ENCODE measurements at places on chromosomes 2 and 18. TPM values are rescaled to one million over a fixed set of nuclear protein-coding genes. Genes with fewer than 3 reads are reported as not detected.

Gene UGT1A5
- polyA plus RNA-seq, result not detected

Gene DES
- 5.5 TPM for polyA plus RNA-seq

- DNase-seq, result no peak
These were observed 230.7 kb downstream of the AFF3 start for GRCh38 chr2:99911736-99912135.

DNA sequence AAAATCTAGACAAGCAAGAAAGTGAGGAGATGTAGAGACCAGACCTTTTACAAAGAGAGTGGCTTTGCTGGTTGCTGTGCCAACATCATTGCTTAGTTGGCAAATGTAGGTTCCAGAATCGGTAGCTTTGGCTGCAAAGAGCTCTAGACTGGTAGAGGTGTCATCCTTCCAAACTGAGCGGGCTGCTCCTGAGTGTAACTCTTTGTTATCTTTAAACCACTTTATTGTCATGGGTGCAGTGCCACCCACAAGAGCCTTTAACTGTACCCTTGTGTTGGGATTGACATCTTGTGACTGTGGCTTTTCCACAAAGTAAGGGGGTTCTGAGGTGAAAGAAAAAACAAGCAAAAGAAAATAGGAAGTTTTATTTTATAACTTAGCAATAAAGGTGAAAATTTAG, 77.2 kb downstream of the TTN start:
- no peak for DNase-seq

DNA sequence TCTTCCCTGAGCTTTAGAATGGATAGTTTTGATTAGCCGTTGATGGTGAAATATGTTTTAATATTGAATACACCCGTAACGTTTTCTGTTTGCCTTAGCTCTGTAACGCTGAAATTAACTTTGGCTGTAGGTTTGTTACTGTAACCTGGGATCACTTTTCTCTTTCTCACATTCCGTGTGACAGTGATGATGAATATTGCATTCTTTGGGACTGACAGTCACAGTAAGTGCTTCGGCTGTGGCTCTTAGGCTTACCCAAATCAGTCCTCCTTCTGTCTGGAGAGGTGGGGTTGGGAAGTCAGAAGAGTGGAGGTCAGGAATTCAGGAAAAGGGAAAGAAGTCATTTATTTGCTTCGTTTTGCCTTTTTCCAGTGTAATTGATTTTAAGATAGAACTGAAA, 18.0 kb downstream of the RMC1 start:
- no peak for DNase-seq

DNA sequence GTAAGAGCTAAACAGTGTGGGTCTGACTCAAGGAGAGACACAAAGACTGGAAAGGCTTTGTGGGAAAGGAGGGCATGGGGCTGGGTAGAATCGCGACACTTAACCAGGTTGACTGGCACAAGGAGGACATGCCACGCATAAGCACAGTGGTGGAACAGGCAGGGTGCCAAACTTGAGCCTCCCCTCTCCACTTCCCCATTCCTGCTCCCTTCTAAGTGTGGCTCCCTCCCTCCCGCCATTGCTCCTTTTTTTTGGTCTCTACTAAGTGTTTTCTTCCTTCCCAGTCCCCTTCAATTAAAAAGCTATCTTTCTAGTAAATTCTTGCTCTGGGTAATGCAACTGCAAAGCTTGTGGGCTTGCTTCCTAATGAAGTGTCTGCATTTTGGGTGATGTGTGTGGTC, 40.3 kb upstream of the ZFP36L2 start:
- DNase-seq, result no peak

DNA sequence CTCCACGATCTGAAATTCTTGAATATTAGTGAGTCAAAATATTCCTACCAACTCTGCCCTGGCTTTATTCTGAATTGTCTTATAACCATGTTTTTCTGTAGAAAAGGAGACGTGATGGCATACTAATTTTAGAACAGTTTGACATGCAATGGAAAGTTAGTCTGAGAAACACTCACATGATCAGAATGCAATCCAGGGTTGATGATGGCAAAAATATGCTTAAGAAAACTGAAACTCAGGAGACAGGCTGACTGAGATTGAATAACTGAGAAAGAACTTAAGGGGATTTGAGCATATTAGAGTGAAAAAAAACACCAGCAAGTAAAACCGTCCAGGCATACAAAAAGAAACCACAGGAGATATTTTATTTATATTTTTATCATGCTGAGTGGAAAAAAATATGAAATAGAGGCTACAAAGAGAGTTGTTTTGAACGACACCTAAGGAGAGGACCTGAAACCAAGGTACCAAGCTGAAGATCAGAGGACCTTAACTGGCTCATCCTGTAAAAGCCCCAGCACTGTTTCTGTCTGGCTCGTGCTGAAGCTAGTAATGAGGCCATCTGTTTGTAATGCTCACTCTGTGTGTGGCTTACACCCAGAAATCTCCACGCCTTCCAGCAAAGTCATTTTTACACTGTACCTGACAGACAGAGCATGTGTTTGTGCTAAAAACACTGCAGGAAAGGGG, 437.2 kb upstream of the PKDCC start:
- DNase-seq, result no peak

- DNase-seq, result no peak
These were observed 4.7 kb upstream of the ADNP2 start for GRCh38 chr18:80104364-80104779.

DNA sequence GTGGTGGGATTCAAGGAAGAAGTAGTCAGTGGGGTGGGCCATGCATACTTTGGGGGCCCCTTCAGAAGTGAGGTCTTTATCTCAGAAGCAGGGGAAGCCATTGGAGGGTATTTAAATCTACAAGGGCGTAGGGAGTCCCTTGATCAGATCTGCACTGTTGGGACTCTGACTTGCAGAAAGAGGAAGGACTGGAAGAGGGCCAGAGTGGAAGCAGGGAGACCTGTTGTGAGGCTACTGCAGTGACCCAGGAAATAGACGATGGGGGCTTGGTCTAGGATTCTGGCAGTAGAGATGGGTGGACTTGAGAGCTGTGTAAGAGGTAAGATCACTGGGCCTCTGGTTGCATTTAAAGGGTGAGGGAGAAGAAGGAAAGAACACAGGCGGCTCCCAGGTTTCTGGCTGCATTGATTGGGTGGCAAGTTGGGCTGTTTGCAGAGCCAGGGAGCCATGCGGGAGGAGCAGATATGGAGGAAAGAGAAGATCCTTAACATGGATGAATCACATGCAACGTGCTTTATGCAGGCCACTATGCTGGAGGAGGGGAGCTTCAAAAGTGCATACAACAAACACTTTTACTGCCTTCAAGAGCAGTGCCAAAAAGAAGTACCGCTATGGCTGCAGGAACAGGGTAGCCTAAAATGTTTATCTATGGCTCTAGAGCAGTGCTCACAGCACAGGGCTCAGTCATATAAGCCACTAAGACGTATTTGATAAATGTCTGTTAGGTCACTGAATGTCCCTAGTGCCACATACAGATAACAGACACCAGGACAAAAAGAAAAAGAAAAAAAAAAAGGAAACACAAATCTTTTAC, 2.3 kb downstream of the SFXN5 start:
- no peak for DNase-seq

All from renal pelvis (tissue), 12 donors.